ENCODE measurements at places on chromosomes 3 and 15.

- DNase-seq = no peak
Measured at GRCh38 chr3:54045061-54045815, 77.1 kb upstream of the CACNA2D3 start.

DNA sequence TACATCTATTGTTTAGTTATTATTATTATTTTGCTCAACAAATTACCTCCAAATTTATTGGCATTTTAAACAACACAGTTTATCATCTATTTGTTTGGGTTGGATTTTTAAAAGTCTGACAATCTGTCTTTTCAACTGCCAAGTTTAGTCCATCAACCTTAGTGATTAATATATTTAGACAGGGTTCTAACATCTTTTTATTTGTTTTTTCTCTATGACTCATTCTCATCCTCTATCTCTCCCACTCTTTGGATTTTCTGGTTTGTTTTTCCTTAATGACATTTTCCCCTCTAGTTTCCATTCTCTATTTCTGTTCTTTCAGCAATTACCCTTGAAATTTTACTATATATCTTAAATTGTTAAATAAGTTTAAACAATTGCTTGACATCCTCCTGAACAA, 41.9 kb downstream of the EMC4 start:
- no peak for DNase-seq

DNA sequence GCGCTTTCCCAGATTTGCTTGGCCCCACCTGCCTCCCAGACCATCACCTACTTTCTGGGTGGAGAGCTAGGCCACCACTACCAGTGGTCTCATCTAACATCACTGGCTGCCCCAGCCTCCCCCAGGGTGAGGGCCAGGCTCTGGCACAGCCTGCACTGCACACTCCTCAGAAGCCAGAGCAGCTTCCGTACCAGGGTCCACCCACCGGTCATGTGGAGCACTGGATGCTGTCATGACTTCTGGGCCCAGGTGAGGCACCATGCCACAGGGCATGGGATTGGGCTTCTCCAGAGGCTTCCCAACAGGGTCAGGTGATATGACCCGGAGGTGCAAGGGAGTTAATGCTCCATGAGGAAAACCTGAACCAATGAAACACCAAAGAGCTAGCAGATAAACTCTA, 14.0 kb downstream of the MEGF11 start:
- no peak for DNase-seq

- peak; percentile 86 for DNase-seq
Measured at GRCh38 chr15:40104865-40105516, 3.7 kb downstream of the BMF start.

DNA sequence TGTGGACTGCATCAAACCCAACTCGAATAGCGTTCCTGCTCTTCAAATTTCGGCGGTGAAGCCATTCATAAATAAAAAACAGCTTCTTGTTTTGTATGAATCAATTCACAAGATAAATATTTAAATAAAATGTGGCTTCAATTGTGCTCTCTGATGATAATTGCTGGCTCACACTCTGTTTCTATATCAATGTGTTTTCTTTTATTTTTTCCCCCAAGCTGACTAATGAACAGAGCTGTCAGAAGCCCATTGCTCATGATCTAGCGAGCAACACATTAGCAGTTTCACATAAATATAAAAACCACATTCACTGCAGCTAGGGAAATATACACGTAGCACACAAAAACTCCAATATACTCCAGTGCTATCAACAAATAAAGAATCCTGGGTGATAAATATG, 45.0 kb upstream of the FOXP1 start:
- no peak for DNase-seq

DNA sequence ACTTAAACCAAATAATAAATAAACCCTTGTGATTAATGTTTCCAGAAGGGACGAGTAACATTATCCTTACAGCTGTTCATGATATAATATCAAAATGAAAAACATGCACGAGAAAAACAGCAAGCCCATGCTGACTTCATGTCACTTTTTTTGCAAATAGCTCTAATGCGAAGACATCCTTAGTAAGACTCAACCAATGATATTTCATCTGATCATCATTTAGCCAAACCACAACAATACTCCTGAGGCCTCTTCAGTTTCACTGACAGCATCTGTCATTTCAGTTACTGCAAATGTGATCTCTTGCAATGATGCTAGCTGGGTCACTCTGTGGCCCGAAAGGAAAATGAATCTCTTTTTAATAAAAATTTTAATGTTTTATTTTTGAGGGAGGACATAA, 74.0 kb downstream of the POLR2M start:
- DNase-seq = no peak

DNA sequence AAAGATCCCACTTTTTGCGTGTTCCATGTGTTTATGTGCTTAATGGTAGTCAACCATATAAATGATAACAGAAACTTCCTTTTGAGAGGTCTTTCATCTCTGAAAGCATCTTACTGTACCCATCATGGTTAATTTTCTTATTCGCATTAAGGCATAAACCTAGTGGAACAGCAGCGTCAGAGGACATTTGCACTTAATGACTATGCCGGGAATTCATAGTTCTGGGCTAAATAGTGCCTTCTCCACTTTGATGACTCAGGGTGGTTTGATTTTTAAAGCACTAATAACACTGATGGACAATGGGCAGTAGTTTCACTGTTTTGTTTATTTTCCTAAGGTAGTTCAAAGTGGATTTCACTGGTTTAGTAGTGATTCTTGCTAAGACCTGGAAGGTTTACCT, 455.3 kb downstream of the DIPK2A start:
- DNase-seq = no peak

DNA sequence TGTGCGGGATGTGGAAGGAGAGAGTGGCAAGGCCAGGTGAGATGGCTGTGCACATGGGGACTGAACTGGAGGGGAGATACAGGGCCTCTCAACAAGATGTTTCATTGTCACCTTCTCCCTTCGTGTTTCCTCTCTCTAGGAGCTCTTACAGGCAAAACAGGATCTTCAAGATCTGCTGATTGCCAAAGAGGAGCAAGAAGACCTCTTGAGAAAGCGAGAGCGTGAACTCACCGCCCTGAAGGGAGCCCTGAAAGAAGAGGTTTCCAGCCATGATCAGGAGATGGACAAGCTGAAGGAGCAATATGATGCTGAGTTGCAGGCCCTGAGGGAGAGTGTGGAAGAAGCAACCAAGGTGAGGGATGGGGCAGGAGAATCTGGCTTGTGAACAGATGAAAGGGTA, 85.2 kb downstream of the CGNL1 start:
- no peak for DNase-seq

DNA sequence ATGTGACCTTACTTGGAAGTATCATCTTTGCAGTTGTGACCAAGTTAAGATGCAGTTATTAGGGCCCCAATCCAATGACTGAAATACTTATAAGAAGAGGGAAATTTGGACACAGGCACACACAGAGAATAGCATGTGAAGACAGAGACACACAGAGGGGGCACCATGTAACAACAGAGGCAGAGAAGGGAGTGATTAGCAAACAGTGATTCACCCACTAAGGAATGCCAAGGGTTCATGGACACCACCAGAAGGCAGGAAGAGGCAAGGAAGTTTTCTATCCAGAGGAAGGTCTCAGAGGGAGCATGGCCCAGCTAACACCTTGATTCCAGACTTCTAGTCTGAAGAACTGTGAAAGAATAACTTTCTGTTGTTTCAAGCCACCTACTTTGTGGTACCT, 25.0 kb downstream of the SIDT1 start:
- DNase-seq = no peak

DNA sequence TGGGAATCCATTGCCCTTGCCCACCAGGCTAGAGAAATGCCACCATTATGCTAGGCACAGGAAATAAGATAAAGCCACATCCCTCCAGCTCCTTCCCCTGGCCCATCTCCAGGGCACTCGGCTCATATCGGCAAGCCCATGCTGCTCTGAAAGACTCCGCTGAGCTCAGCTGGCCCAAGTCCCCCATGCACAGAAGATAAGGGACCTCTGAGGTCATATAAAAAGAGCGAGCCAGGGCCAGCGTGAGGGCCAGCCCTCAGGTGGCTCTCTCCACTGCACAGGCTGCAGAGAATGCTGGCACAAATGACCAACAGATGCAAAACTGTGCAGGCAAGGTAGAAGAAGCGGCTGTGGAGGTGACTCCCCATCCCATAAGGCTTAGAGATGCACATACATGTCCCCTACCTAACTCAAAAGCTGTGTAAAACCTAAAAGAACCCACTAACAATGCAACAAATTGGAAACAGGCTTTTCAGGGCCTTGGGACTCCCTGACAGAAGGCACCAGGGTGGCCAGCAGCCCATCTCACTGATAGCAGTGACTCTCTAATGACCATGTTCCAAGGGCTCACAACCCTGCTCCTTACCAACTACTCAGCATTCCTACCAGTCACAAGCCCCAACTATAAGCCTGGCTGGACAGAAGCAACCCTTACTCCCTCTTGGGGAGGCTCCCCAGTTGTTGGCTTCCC, 3.0 kb downstream of the RAB6B start:
- no peak for DNase-seq

DNA sequence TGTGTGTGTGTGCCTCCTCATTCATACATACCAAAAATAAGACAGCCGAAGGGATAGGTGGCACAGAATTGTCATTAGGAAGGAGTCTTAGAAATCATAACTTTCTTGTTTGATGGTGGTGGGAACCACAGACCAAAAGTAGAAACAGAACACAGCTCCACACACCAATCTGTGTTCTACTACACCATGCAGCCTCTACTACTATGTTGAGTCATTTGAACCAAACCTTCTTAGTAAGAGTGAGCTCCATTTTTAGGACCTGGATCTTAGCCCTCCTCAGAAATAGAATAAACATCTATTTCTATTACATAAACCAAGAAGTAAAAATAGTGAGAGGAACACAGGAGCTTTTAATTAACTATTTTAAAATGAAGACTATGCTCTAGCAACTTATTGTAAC, 27.9 kb upstream of the PLCH1 start:
- no peak for DNase-seq

GRCh38 chr3:143988306-143988705, 16.7 kb downstream of the DIPK2A start:
- no peak for DNase-seq

GRCh38 chr3:188712991-188713390, 458.8 kb upstream of the TPRG1 start:
- DNase-seq = no peak

- DNase-seq = no peak
Measured at GRCh38 chr3:141994856-141995255, 118.4 kb downstream of the ATP1B3 start.

DNA sequence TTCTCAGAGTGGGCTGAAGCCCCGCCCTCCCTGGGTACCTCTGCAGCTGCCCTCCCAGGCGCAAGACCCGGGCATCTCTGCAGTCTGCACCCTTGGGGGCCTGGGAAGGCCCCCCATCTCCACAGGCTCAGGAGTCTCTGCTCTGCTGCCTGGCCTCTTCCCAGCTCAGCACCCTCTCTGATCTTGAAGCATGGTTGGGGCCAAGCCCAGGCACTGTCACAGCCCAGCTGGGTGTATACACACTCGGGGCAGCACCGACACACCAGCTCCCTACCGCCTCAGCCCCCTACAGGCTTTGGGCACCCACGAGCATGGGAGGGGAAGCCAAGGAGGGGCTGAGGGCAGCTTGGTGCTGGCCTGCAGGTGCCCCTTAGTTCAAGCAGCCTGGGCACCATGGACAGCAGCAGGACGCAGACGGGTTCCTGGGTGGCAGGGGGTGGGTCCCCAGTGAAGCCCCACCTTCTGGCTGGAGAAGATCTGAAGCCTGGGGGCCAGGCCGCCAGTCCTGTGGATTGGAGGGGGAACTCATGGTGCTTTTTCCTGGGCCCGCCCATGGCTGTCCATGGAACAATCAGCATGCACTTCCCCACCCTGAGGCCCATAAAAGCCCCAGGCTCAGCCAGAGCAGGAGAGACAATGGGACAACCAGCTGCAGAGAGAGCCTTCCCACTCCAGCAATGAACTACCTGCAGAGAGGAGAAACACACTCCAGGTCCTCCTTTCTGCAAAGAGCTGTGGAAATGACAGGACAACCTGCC, 170.6 kb downstream of the TJP1 start:
- no peak for DNase-seq

DNA sequence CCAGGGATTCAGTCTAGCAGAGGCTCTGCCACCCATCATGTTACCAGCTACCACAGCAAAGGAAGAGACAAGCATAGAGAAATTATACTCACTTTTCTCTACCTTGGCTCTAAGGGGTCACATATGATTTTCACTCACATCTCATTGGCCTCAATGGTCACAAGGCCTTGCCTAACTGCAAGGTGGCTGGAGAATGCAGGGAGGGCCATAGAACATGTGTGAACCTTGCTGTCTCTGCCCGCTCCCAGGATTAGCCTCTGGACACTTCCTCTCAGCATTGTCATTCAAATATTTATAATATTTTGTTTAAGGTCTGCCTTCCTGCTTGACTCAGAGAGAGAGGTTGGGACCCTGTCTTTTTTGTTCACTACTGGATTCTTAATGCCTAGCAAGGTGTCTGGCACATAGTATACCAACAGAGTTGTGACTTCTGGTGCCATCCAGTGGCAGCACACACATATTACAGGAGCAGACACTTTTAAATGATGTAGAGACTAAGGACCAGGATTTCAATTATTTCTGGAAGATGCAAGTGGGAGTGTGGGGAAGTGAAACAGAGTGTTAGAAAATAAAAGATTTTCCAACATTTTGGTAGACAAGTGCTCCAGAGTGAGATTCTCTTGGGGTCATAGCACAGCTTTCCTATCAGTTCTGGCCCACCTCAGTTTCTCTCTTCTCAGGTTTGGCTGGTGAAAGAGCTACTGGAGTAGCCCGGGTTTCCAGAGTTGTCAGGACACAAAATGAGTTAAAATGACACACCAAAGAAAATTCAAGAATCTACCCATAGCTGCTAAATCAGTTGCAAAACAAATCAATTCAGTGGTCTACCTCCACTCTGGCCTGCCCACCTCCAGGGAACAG, 119.0 kb upstream of the RASGRP1 start:
- DNase-seq = peak; percentile 55

Data from stimulated activated CD4-positive, alpha-beta T cell treated with anti-CD3 and anti-CD28 coated beads, TNF-alpha, amount 100 ng/mL, for 24 hours (primary cell).